ENCODE measurements at places on chromosomes 13 and 19.

- peak; percentile 52 for DNase-seq
Measured at GRCh38 chr19:34254698-34255432, 511 bp downstream of the GARRE1 start.

GRCh38 chr19:44455100-44455499 lies 6.8 kb upstream of the ZNF229 start:
- no peak for DNase-seq

DNA sequence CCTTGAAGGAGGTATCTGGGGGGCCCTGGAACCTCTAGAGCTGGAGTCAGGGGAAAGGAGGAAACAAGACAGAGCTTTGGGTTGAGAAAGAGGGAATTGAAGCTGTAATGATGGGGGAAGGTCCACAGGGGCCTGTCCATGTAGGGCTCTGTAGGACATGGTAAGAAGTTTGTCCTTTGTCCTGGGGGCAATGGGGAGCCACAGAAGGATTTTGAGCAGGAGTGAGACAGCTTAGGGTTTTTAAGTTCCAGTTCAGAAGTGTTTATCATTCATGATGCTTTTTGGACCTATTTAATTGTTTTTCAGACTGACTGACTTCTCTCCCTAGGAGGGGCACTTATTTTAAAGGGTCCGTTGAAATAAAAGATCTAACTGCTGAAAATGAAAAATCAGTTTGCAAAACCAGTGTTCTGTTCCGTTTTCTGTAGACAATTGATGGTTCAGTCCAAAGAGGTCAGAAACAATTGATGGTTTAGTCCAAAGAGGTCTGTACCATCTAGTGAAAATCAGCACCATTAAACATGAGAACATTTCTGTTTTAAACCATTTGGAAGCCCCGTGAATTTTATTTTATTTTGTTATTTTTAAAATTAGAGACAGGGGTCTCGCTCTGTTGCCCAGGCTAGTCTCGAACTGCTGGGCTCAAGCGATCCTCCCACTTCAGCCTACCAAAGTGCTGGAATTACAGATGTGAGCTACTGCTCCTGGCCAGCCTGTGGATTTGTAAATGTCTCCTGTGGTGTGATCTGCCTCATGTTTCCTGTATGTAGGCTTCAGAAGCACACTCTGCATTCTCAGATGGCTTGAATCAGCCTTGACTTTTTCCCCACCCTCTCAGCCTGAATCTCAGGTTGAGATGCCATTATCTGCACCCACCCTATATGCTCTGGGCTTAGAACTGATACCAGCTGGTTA lies 8.4 kb downstream of the PLD3 start:
- DNase-seq: no peak

DNA sequence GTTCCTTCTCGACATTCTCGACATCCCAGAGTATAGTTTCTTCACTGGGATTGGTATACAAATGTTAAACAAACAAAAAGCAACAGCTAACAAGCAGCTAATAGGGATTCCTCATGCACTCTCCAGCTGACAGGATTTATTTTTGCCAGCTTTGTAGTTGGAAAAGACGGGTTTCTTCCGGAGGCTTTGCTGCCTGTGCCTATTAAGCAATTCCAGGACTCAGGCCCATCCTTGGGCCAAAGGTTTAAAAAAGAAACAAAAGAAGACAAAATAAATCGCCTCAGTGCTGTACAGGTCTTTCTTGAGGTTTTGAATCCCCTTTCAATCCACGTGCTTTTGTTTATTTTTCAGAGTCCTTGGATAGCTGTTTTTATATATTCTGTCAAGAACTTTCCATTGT lies 1414.5 kb upstream of the PCDH9 start:
- no peak for DNase-seq

GRCh38 chr13:24038405-24038804 lies 122.1 kb upstream of the SPATA13 start:
- no peak for DNase-seq

DNA sequence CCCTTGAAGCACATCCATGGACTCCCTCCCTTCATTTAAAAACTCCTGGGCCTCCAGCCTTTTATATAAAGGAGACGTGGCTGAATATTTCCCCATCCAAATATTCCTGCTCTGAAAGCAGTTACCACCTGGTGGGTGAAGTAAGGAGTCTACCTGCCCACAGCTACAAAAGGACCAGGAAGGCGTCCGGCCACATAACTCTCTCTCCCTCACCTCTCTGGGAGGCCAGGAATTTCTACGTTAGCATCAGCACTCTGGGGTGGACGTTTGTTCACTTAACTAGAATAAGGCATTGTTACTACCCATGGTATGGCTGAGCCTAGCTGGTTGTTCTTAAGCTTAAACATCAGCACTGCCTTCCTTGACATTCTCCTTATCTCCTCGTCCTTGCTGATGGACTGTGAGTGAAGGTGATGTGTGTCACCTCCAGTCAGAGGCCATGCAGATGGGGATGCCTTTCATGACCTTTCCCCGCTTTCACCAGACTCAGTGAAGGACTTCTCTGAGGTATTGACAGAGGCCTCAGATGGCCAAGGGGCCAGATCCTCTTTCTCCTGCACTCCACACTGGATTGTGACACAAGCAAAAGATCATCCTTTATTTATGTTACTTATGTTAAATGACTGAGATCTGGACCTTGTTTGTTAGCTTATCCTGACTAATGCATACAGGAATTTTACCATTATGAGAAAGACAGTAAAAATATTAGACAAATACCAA lies 22.2 kb upstream of the KPNA3 start:
- DNase-seq: no peak

GRCh38 chr19:37979547-37980082 lies 72.6 kb downstream of the SIPA1L3 start:
- DNase-seq: no peak

DNA sequence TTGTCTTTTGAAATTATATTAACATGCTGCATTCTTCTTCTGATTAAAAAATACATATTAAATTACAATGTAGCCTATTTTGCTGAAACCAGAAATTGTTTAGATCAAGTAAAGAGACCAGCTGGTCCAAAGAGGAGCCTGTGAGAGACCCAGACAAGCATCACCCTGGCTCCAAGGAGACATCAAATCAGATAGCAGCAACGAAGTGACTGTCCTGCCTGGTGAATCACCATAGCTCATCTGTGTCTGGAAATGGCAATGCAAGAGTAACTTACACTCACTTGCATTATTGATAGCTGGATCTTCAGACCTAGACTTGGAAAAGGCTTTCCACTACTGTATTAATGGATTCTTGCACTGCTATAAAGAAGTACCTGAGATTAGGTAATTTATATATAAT lies 169.1 kb downstream of the KCTD12 start:
- no peak for DNase-seq

- peak; percentile 50 for DNase-seq
Measured at GRCh38 chr13:32639502-32640105, 53.4 kb downstream of the PDS5B start.

- no peak for DNase-seq
Measured at GRCh38 chr13:25180775-25181537, 8.9 kb upstream of the AMER2 start.

GRCh38 chr13:46006688-46007452 lies 45.7 kb downstream of the ZC3H13 start:
- no peak for DNase-seq

DNA sequence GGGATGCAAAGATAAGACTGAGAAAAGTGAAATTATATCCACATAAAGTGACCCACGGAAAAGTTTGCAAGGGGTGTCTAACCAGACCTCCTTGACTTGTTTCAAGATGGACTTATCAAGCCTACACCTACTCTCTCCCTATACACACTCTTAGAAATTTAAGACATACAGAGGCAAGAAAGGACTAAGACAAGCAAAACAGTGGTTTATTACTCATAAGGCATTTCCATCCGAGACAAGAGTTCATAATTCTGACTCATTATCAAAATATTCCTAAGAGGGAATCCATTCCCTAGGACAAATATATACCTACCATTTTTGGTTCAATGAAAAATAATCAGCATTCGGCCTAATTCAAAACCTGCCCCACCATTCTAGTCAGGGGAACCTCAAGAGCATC lies 232.6 kb upstream of the GPC6 start:
- DNase-seq: no peak
